ENCODE measurements at places on chromosomes 13 and 19.

DNA sequence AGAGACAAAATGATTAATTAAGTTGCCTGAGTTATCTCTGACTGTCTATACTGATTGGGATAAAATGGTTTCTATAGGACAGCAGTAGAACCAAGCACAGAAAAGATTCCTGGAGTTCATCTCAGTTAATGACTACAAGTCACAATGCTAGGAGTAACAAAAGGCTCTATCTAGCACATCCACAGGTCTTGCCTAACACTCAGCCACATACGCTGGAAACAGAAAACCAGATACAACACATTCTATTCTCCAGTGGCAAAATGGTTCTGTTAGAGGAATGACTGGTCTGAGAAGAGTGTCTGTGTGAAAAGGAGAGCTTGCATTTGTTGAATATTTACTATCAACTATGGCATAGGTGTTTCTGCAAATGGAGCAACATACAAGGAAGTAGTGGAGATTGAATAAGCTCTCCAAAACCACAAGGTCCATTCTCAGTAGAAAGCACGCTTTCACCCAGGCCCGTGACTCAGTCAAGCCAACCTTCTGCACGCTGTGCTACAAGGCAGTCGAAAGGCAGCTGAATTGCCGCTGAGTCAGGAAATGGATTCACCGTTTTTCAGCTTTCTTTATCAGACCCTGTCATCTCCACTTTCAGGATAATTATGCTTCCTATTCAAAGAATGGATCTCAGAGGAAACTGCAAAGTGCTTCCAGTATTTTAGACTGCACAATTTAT is 761.5 kb downstream of the EFNB2 start:
- DNase-seq = no peak

GRCh38 chr13:111460548-111461444 is 140.4 kb downstream of the TEX29 start:
- DNase-seq = peak; percentile 27

- peak; percentile 20 for DNase-seq
These were observed 56.7 kb downstream of the AKAP11 start for GRCh38 chr13:42328672-42329071.

DNA sequence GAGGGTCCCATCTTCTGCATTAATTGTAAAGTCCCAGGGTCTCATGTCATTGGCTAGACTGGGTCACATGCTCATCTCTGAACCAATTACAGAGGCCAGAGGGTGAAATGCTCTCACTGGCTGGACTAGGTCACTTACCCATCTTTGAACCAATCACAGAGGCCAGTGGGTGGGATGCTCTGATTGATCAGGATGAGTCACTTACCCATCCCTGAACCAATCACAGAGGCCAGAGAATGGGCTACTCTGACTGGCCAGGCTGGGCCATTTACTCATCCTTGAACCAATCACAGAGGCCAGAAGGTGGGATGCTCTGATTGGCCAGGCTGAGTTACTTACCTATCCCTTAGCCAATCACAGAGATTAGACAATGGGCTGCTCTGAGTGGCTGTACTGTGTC is 5.3 kb downstream of the MISP start:
- DNase-seq = peak; percentile 57

DNA sequence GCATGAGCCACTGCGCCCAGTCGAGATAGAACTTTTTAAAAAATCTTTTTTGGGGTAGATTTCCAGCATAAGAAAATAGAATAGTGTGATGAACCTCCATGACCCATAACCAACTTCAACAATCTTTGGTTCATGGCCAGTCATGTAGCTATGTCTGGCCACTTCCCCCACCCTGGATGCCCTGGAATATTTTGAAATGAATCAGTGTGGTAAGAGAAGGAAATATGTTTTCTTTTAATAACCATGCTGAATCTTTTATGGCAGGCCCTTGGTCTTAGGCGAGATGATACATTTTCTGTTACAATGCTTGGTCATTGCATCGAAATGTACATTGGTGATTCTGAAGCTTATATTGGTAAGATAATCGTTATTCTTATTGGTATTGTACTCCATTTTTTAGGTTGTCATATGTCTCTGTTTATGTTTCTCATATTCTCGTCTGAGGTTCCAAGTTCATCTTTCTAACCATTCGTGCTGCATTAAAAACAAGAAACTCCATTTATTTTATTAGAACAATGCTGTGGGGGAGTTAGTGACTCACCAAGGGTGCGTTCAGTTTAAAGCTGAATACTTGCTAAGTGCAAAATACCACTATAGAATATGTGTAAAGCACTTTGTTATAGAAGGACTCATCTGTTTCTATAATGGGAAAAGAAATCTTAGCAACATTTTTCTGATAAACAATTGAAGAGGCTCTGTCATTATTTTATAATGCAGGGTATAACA is 16.4 kb upstream of the UPF3A start:
- no peak for DNase-seq

DNA sequence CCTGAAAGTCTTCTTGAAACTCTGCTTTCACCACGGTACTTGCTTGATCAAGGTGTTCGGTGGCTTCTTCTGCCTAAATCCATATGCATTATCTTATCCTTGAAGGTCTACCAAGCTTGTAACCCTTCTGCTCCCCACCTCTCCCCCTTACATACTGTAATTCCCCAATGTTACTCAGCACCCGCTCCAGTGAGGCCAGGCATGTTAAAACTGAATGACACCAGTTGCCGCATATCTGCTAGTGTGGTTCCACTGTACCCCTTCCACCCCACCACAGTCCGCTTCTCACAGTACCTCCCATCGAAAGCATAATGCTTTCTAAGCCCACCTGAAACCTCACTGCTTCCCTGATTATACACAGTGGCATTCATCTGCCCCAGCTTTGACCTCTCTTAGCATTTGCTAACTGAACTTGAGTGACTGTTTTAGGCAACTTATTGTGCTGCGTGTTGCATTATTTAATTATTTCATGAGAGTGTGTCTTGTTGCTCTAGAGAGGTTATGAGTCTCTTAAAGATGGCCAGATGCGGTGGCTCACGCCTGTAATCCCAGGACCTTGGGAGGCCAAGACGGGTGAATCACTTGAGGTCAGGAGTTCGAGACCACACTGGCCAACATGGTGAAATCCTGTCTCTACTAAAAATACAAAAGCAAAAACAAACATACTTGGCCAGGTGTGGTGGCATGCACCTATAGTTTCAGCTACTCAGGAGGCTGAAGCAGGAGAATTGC is 87.6 kb upstream of the MBNL2 start:
- no peak for DNase-seq

DNA sequence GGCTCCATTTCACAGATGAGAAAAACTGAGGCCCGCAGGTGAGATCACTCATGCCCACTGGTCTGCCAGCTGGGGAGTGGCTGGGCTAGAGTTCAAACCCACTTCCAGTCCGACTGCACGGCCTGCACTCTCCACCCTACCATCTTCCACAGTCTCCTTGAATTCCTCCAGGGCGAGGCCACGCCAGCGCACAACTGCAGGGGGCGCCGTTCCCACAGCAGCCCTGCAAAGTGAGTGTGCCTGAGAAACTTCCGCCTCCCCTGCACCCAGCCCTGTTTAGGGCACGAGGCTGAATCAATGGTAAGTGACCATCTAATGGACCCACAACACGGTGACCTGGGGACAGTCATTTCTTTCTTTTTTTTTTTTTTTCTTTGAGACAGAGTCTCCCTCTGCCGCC is 829 bp upstream of the ATCAY start:
- no peak for DNase-seq

GRCh38 chr13:25493931-25494640 is 122.3 kb downstream of the ATP8A2 start:
- DNase-seq = peak; percentile 10

DNA sequence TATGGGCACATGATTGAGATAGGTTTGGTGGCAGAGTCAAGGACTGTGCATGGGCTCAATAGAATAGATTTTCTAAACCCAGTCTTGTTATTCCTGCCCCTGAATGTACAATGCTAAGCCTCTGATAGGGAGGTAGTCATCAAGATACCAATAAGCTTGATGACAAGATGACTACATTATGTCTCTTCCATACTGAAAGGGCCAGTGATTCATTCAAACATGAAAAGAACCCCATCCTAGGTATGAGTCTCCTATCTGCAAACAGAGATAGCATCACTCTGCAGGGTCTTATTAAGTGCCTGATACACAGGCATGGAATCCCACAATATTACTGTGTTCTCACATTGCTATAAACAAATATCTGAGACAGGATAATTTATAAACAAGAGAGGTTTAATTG is 40.3 kb upstream of the UFM1 start:
- DNase-seq = no peak

GRCh38 chr19:47179653-47180310 is 49.1 kb downstream of the SAE1 start:
- DNase-seq = no peak

- DNase-seq = no peak
These were observed 14.4 kb upstream of the AKAP8 start for GRCh38 chr19:15393963-15394362.

Data from hematopoietic multipotent progenitor cell treated with erythropoietin and hydrocortisone succinate and interleukin-3 and kit ligand, for 6 days (in vitro differentiated cells).